ENCODE measurements at places on chromosomes 1 and 21. TPM values are rescaled to one million over a fixed set of nuclear protein-coding genes. Genes with fewer than 3 reads are reported as not detected.
A peak's percentile ranks its signal among the peaks of the same experiment; 100 is the strongest.

GRCh38 chr1:235052067-235053008 is 76.3 kb downstream of the TOMM20 start:
- no peak for DNase-seq

GRCh38 chr1:238052496-238053266 is 162.0 kb upstream of the ZP4 start:
- DNase-seq = no peak

DNA sequence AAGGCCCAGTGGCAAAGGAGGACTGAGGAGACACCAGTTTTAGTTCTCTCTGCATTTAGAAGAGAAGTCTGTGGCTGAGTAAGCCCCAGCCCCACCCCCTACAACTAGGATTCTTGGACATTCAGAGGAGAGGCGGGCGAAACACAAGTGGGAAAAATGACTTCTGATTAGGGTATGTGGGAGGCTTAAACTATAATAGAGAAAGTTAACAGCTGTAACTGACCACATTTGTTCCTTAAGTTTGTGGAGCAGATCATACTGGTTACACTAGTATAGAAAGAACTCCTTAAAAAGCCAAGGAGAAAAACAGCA is 11.2 kb upstream of the TRIM33 start:
- no peak for DNase-seq

- peak; percentile 39 for DNase-seq
Observed at GRCh38 chr1:26723013-26723991, 27.5 kb downstream of the ARID1A start.

DNA sequence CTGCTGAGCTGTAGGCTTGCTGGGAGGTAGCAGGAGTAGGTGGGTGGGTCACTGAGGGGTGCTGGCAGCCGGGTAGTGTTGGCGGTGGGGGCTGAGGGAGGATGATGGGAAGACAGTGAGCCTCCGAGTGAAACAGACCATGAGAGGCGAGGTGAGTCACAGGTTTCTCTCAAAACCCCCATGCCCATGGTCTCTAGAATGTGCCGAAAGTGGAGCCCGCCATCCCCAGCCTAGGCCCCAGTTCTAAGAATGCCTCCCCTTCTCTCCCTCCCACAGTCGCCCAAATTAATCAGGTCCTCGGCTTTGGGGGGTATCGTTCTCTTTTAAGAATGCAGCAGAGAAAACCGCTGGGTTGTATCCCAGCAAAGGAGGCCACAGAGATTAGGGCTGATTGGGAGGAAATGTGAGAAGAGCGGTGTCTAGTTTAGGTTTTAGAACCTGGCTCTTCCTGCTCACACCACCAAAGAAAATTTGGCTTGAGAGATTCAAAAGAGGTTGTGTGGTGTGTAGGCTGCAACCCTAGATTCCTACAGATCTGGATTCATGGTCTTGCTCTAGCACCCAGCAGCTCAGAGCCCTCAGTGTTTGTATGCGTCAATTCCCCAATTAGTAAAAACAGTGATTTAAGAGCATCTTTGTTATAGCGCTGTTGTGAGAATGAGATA is 27.7 kb upstream of the IL19 start:
- DNase-seq = no peak

DNA sequence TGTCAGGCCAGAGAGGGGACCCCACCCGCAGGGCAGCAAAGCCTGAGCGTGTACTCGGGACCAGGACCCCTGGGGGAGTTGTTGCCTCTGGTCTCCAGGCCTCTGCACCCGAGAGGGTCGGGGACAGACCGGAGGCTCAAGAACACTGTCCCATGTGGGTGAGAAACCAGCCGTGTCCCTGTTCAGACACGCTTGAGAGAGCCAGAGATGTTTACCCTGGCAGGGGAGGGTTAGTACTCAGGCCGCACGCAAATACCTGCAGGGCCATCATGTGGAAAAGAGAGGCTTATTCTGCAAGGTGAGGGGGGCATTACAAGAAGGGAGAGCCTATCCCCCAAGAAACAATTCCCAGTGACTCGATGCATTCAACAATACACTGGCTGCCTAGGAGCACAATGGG is 74.0 kb upstream of the ARHGEF16 start:
- DNase-seq = no peak

- DNase-seq = no peak
Observed at GRCh38 chr1:57620605-57621004, 196.7 kb upstream of the DAB1 start.

GRCh38 chr1:8510041-8510823 is 192.3 kb downstream of the SLC45A1 start:
- DNase-seq = no peak

DNA sequence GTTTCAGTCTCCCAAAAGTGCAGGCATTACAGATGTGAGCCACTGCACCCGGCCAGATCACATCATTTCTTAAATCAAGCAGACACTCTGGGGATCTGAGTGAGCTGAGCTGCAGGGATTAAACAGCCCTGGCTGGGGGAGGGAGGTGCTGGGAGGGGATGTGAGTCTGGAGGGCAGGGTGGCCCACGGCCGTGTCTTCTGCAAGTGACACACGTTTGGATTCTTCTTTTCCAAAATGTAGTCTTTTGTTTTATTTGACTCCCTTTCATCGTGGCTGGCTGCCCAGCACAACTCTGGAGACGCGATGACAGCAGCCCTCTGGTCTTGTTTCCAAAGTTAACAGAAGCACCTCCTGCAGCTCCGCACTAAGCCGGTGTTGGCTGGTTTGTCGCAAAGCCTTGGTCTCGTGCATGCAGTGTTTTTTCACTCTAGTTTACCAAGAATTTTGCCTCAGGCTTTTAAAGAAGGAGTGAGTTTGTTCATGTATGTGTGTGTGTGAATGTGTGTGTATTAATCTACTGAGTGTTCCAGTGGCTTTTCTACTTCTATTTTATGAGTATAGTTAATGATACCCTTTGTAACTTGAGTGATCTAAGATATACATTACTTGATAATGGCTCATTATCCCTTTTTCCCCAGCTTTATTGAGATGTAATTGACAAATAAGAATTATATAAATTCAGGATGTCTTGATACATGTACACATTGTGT is 2.8 kb upstream of the KRTAP10-5 start:
- no peak for DNase-seq

DNA sequence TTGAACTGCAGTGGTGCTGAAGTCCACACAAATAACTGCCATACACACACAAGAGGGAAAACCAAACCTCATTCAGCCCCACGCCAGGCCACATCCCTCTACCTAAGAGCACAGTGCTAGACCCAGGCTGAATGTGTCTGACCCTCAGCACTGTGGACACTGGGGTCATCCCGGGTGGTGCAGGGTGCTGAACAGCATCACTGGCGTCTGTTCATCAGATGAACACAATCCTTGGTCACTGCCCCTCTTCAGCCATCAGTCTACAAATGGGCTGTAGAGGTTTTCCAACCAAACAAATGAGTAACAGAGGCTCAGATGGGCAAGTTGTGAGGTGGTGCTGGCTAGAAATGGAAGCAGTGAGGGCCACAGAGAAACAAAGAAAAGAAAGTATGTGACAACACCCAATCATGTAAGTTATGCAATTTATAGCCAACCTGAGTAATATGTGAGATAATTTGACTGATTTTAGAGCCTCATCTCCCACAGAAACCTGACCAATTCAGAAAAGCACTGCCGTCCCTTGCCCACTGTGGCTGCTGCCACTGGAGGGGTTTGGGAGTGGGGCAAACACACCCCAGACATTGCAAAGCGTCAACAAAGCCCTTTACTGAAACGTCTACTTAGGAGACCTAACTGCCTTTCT is 27.9 kb downstream of the GNB1 start:
- DNase-seq = no peak

DNA sequence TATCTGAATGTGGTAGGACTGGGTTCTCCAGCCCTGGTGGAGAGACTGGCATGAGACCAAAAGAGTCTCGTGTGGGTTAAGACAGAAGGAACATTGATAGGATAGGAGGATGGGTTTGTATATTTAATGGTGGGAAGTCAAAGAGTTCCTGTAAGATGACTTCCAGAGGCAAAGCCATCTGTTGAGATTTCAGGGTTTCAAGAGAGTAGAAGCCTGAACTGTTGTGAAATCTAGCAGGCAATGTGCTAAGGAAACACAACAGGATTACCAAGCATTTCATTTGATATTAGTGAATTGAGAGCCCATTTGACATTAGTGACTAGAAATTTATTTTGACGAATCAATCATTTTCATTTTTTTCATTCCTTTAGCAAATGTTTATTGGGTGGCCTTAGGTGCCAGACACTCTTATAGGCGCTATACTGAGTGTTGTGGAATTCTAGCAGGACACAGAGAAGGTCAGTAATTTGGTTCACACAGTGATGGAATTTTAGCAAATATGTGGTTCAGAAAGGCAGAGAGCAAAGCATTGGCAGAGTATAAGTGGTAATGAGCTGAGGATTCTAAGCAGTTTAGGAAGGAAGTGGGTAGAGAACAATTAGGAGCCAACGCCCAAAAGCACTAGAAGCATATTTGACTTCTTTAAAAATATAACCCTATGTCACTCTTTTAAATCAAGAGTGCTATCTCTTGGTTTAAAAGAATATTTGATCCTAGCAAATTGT is 149.3 kb downstream of the AK5 start:
- no peak for DNase-seq

DNA sequence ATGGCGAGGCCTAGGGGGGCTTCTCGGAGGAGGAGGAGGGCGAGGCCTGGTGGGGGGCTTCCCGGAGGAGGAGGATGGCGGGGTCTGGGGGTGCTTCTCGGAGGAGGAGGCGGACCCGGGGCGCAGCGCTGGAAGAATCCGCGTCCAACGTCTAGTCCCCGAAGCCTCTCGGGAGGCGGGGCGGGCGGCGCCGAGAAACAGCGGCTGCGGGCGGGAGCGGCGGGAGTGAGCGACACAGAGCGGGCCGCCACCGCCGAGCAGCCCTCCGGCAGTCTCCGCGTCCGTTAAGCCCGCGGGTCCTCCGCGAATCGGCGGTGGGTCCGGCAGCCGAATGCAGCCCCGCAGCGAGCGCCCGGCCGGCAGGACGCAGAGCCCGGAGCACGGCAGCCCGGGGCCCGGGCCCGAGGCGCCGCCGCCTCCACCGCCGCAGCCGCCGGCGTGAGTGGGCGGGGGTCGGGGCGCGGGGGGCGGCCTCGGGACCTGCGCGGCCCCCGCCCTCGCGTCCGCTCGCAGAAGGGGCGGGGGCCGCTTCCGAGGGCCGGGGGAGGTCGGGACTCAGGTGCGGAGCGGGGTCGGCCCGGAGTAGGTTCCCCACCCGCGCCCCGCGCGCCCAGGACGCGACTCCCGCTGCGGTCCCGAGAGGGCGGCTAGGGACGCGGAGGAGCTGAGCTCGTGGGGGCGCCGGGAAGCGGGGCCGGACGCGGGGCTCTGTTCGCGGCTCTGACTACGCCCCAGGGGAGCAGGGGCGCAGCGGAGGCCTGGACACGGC is at the start of gene KLHL17:
TSS of gene KLHL17 (plus strand) at position 222 of the 769 bp plus-strand sequence. CDS start at position 332, 110 bp downstream.
- peak; percentile 87 for DNase-seq

GRCh38 chr1:93723733-93724270 is 42.2 kb upstream of the BCAR3 start:
- DNase-seq = no peak

- peak; percentile 21 for DNase-seq
Observed at GRCh38 chr1:156497743-156498431, 2.7 kb downstream of the MEF2D start.

- no peak for DNase-seq
Observed at GRCh38 chr1:205208811-205209210, 2.7 kb downstream of the DSTYK start.

- DNase-seq = no peak
Observed at GRCh38 chr21:45976701-45977311, 4.8 kb upstream of the COL6A1 start.

DNA sequence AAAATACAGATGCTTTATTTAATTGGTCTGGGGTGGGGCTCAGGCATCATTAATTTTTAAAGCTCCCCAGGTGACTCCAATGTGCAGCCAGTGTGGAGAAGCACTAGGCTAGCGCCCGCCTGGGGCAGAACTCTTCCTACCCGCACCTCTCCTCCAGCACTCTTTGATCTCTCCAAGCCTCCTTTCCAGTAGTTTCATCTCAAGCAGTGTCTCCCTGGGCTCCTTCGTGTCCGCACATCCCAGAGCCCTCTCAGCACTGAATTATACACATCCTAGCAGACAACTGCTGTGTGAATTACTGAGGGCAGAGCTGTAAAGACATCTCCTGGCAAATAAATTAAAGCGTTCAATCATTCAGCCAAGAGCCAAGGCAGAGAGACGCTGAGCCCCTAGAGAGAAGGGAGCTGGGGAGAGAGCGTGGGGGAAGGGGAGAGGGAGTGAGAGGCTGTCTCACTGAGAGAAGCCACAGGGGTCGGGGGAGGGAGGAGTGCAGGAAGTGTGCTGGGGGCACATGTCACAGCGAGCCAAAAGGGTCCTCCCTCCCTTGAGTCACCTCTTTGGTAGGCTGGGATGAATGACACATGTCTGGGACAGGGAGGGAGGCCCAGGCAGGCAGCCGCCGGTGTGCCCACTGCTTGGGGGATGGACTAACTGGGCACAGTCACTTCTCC is 21.0 kb upstream of the PARP1 start:
- DNase-seq = no peak

GRCh38 chr1:228210712-228211530 is 3.1 kb downstream of the OBSCN start:
- DNase-seq = no peak

AP4B1 gene
- total RNA-seq = 53.9 TPM

TATDN3 gene
- 13.9 TPM for total RNA-seq

LCE1A gene
- not detected for total RNA-seq
